ENCODE measurements at places on chromosomes 1 and 21.

DNA sequence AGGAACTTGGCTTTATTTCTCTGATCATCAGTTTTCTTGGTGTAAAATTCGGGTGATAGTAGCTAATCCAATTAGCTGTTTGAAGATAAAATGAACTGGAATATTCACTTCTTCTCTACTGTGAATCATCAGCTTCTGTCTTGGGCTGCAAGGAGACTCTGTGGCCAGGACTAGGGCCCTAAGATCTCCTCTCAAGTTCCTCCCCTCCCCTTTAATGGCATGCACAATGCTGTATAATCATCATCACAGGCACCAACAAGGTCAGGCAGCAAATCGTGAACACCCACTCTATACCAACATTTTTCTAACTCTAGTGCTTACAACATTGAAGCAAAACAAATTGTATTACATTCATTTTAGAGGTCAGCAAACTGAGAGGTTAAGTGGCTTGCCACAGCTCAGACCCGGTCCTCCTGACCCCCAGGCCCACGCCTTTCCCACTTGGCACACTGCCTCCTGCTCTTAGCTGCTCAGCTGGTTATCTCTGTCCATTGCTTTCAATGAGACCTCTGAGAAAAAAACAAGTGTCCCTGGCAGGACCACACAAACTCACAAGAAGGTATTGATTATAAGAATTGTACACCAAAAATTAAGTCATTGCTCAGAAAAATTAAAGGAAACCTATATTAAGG, 31.8 kb downstream of the LRRC52 start:
- DNase-seq = no peak

GRCh38 chr21:38505654-38506523, 7.6 kb upstream of the ERG start:
- DNase-seq = peak; percentile 66

DNA sequence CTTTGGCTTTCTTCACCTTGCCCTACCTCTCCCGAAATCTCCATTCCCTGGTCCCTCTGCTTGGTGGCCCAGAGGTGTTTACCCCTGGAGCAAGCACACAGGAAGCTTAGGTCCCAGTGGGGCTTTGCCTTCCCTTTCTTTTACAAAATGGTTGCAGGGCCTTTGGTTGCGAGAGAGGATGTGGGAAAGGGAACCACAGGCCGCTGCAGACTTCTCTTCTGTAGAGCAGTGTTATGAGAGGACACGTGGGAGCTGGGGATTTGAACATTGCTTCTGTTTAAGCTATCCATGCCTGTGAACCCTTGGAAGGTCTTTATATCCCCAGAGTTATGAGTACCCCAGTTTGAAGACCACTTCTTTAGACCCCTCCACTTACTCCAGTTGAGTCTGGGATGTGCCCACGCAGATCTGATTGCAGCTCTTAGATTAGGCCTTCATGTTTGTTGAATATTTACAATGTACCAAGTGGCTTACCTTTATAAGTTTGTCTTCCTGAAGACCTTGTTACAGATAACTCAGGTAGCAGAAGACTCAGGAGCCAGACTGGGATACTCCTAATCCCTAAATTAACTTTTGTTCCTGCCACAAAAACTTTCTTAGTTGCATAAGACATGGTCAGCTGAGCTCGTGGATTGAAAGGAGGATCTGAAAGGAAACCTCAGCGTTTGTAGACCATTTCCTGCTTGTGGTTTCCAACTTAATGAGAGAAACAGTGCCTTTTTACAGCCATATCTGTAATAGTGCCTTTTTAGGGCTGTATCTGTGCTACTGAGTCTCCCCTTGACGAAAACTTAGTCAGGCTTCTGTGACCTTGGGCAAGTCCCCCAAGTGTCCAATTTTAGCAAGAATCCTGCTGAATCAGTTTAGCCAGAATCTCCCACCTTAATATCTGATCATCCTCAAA, 21.9 kb upstream of the IVNS1ABP start:
- DNase-seq = peak; percentile 68

DNA sequence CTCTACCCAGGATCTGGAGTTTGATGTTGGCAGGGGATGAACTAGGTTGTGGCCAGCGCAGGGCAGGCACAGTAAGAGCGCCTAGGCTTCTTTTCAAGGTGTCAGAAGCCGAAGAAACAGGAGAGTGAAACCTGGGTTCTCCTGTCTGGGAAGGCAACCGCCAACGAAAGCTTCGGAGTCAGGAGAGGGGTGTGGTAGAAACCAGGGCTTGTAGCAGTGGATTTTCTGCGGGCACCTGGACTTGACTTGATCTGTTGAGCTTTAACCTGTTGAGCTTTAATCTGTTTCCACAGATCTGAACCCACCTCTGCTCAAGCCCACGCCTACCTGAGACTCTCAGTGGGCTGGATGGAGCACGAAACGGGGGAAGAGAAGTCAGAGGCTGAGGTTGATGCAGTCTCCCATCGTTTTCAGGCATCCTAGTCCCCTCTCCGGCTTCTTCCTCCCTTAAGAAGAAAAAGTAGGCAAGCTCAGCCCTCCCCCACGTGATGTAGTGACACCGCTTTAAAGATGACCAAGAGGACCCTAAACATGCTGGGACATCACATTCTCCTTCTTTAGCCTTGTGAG, 9.3 kb downstream of the HLX start:
- DNase-seq = no peak

DNA sequence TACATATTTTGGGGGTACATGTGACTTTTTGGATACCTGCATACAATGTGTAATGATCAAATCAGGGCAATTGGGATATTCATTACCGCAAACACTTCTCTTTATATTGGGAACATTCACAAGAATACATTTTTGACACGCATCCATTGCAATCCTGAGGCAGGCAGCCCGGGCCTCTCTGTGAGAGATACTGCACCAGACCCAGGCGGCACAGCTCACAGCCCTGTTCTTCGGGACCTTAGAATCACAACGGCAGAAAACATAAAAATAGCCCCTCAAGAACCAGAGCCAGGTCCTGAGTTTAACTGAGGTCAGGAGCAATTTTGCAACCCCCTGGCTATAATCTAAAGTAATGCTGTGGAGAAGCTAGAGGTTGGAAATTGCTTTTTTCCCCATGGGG, 90.8 kb upstream of the PGBD5 start:
- DNase-seq = no peak
